ENCODE measurements at places on chromosomes 12 and 14. TPM values are rescaled to one million over a fixed set of nuclear protein-coding genes. Genes with fewer than 3 reads are reported as not detected.

The AICDA gene
- not detected for total RNA-seq

The RERG gene
- 0.26 TPM for total RNA-seq

The AMIGO2 gene
- total RNA-seq = 2.3 TPM

The KRT86 gene
- 0.17 TPM for total RNA-seq

The SRGAP1 gene
- 17.5 TPM for total RNA-seq

The PRIMA1 gene
- total RNA-seq = not detected

The CLEC2A gene
- total RNA-seq = not detected

The TAS2R50 gene
- total RNA-seq = 2.3 TPM

The CLEC6A gene
- total RNA-seq = not detected

The BEGAIN gene
- total RNA-seq = under 0.01 TPM

The BDKRB2 gene
- total RNA-seq = 43.9 TPM

The PIWIL1 gene
- total RNA-seq = not detected

The PTPRO gene
- total RNA-seq = 0.33 TPM

The CCDC175 gene
- not detected for total RNA-seq

The NDRG2 gene
- 0.50 TPM for total RNA-seq

The FRMD6 gene
- total RNA-seq = 157 TPM

The GZMB gene
- not detected for total RNA-seq

The IRF2BPL gene
- total RNA-seq = 36.0 TPM

The MYF6 gene
- total RNA-seq = under 0.01 TPM

The BIN2 gene
- not detected for total RNA-seq

The DGLUCY gene
- total RNA-seq = 41.9 TPM

The CCDC38 gene
- total RNA-seq = not detected

The WNT1 gene
- not detected for total RNA-seq

The OVCH1 gene
- total RNA-seq = 0.51 TPM

The PLBD2 gene
- total RNA-seq = 28.2 TPM

The MMP17 gene
- 10.8 TPM for total RNA-seq

The KRT6C gene
- total RNA-seq = not detected

The ANKRD33 gene
- under 0.01 TPM for total RNA-seq

The ASCL1 gene
- not detected for total RNA-seq

The CEP128 gene
- 6.7 TPM for total RNA-seq

The ACOT2 gene
- 21.3 TPM for total RNA-seq

The C12orf75 gene
- 40.6 TPM for total RNA-seq

The PCNX1 gene
- 69.4 TPM for total RNA-seq

The HOXC4 gene
- total RNA-seq = 0.26 TPM

The SRRM4 gene
- total RNA-seq = not detected

The DYNC1H1 gene
- 394 TPM for total RNA-seq

The MANSC4 gene
- total RNA-seq = 0.17 TPM

The ITGA7 gene
- 130 TPM for total RNA-seq

The HOXC12 gene
- total RNA-seq = not detected

The PTPN6 gene
- 0.26 TPM for total RNA-seq

The UNC79 gene
- 0.17 TPM for total RNA-seq

The ZDHHC22 gene
- total RNA-seq = not detected

The RDH11 gene
- total RNA-seq = 174 TPM
